MG63 (cell line): ENCODE measurements at places on chromosomes 5 and 9.

DNA sequence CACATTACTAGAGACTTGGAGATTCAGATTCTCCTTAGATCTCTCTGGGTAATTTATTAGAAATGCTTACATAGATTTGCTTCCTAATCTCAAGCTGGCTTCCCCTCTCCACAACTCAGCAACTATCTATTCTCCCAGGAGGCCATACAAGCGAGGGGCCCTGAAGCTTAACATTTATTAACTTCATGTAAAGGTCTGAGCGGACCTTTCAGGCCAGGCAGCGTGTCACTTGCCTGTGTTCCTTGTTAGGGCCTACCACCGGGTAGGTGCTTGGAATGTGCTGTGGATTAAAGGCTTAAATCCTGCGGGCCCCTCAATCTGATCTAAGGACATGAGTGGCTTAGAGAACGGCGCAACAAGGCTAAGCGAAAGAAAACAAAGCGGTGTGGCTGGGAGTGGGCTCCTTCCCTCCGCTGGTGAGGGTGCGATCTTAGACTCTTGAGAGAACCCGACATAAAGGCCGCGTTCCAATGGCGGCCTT lies 712 bp upstream of the HSPA4 start:
- no peak for DNase-seq

DNA sequence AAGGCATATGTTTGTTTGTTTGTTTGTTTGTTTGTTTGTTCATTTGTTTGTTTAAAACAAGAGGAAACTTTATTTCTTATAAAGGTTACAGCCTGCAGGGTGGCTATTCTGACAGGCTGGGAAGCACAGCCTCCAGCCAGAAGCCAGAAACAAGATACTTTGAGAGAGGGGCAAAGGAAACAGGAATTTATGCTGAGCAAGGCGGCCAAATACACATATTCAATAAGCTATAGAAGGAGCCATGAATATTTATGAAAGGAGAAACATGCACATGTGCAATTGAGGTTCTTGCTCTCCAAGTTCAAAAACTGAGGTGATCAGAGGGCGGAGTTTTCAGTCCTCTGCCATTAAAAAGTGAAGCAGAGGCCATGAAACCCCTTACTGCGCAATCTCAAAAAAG lies 19.6 kb downstream of the KLHL3 start:
- DNase-seq = no peak

DNA sequence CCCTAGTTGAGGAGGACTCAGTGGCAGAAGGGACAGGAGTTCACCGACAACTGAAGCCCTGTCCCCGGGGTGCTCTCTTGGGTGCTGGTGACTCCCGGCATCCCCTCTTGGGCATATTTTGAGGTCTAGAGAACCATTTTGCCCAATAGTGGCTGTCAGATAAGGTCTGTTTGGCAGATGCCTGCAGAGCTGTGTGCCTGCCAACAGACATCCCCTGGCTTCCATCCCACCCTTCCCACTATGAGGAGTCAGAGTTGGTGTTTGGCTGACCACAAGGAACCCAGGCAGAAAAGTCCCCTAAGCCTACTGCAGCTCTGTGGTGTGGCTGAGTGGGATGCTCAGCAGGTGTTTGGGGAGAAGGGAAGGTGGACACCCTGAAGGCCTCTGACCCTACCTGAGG lies 207.0 kb downstream of the AUH start:
- peak; percentile 51 for DNase-seq

DNA sequence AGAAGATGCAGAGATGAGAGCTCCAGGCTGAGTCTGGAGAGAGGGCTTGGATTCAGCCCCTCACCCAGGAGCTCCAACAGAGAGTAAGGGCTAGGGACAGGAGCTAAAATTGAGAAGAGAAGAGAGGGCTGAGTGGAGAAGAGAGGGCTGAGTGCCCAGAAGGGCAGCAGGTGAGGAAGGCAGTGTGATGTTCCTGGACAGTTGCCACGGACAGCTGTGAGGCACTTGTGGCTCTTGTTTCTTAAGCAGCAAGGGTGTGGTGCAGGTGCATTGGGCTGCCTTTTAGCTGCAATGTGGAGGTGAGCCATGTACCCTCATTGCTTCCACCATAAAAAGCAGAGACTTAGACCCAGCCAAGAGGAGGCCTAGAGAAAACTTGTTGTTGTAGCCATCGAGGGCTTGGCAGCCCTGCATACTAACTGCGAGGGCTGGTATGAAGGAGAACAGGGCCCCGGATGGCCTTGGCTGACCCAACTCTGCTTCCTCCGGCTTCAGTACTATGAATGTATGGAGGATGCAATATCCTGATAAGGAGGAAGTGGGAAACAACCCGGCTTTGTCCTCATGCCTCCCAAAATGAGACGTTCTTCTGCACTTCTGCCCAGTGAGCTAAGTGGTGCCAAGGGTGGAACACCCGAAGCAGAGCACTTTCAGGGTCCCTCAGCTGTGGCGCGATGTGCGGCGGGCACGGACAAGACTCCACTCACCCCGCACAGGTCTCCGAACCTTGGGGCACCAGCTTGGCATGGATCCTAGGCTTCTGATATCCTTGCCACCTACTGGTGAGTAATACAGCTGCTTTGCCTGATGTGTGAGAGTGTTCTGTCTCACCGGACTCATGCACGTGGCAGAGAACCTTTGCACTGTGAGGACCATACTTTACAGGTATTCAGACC lies 65.2 kb downstream of the LRRC70 start:
- no peak for DNase-seq

DNA sequence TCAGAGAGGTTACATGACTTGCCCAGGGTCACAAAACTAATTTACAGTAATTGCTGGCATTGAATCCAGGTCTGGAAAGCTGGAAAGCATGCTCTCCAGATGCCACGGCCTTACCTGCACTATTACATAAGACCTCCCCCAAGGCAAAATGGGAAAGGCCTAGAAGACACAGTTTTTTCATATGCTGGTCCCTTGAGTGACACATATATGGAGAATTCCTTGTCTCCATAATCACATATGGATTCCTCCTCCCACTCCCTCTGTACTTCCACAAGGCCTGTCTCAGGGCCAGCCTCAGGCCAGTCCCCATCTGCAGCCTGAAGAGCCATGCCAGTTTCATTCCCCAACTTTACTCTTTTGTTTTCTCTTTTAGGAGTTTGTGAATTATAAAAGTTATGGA lies 28.6 kb upstream of the MEIKIN start:
- DNase-seq = no peak

- no peak for DNase-seq
These were observed 166.2 kb downstream of the DEPDC1B start for GRCh38 chr5:60533789-60534188.

DNA sequence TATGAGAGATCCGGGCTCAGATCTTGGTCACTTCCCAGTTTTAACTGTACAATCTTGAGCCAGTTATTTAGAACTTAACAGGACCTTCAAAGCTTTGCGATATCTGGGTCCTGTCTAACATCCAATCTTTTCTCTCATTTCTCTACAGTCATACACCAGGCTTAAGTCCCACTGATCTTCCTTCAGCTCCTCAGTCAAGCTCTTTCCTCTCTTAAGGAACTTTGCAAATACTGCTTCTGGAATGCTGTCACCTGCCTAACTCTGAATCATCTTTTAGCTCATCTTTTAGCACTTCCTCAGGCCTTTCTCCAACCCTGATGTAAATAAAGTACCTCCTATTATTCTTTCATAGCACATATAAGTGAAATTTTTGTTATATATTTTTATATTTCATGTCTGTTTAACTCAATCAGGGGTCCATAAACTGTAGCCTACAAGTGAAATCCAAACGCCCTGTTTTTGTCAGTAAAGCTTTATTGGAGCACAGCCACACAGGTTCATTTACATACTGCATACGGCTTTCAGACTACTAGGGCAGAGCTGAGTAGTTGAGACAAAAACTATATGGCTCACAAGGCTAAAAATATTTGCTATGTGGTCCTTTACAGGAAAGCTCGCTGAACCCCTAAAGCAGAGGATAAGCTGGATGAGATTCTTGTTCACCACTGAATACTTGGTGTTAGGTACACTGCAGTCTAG lies 63.5 kb downstream of the MEF2C start:
- no peak for DNase-seq

- no peak for DNase-seq
These were observed 46.5 kb upstream of the CEMIP2 start for GRCh38 chr9:71814815-71815214.

DNA sequence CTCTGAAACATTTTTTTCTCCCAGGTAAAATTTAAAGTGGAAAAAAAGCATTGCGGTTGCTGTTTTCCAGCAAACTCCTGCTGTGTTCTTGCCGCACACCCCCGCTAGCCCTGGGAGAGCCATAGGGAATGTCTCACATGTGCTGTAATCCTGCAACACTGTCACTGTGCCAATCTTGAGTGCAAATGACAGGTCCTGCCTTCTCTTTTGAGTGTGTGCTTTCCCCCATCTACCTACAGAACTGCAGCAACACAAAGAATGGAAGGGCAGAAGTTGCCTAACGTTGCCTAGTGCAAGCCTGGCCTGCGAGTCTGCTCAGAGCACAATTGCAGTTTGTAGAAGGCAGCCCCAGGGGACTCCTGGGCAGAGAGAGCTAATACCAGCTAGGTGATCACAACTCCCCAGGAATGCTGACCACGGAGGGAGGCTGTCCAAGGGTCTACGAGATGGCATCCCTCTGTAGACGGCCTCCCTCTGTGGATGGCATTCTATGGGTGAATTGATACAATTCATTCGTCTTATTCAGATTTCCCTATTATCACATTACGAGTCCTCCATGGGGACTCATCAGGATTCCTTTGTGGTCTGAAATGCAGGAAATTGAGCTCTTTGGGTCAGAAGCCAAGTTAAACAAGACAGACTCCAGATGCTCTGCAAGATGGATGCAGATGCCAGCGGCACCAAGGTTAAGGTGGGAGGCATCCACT lies 172.6 kb upstream of the S1PR3 start:
- DNase-seq = peak; percentile 67
